Activated T-cell treated with anti-CD3 and anti-CD28 coated beads, Interleukin-2, amount 50 U/mL, for 4 hours (primary cell): ENCODE measurements at places on chromosomes 3 and 15.
A peak's percentile ranks its signal among the peaks of the same experiment; 100 is the strongest.

DNA sequence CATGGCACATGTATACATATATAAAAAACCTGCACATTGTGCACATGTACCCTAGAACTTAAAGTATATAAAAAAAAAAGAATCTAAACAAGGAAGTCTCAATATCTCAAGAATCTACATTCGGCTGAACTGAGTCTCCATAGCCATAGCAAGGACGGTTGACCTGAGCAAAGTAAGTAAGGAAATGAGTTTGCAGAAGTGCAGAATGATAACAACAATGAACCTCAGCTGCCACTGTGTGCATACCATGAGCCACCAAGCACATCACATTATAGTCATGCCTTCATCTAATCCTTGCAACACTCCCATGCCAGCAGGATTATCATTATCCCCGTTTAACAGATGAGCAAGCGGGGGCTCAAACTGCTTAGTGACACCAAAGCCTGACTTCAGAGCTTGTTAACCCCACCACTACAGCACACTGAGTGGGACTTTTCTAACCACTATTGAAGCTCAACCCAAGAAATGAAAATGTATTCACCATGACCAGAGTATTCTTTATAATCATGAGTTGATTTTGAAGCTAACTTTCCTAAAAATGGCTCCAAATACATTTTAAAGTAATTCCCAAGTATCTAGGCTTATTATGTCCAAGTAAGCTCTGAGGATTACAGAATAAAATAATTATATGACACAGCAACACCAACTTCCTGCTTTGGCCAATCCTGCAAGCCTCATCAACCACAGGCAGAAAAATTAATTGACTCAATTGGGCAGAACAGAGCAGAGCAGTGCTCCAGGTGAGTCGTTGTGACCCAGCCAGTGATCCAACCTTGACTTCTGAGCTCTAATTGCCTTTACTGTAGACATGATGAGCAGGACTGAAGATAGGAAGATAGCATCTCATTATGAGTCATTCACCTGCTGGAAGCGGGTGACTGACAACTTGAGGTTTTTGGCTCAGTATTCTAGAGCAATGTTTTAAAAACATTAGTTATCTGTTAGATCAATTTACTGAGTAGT is 47.3 kb upstream of the IL12A start:
- no peak for DNase-seq

GRCh38 chr3:138463724-138464490 is 29.5 kb downstream of the ESYT3 start:
- no peak for DNase-seq

DNA sequence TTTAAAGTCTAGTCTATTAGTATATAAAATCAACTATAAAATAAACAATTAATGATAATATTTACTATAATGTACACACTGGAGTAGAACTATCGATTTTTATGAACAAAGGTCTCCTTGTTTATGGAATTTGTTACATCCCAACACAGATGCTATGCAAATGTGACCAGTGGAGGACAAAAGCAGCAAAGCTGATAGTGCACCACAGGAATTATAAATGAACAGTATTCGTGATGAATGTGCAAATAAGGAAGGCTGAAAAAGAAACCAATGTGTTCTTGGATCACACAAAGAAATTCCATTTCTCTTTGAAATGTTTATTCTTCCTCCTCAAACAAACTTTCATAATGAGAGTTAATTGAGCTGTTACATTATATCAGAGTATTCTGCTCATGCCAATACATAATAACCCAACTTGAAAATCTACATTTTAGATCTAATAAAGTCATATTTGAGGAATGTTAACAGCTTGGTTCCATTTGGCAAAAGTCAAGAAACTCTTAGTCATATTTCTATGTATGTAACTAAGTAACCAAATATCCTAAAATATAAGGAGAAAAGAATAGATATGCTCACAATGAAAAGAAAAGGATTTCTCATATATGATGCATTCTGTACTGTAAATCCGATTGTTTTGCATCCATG is 79.3 kb downstream of the NEK10 start:
- DNase-seq: no peak

GRCh38 chr3:43707266-43707665 is 16.5 kb downstream of the ABHD5 start:
- no peak for DNase-seq

- DNase-seq: peak; percentile 93
Measured at GRCh38 chr3:101676216-101676764, 642 bp downstream of the ZBTB11 start.

DNA sequence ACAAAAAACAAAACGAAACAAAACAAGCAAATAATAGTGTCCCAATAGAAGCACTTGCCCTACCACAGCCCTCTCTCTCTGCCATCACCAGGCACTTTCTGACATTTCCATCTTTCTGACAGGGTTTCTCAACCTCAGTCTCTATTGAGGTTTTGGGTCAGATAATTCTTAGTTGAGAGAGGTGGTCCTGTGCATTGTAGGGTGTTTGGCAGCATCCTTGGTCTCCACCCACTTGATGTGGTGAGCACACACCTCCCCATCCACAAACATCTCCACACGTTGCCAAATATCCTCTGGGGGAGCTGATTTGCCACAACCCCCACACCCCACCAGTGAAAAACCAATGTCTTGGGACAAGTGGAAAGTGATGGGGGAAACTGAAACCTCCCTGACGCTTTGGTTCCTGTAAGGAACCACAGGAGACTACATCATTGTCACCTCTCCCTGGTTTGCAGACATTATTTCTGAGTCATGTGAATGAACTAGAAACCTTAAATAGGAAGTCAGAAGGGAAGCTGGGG is 733.7 kb upstream of the CFAP20DC start:
- DNase-seq: no peak

DNA sequence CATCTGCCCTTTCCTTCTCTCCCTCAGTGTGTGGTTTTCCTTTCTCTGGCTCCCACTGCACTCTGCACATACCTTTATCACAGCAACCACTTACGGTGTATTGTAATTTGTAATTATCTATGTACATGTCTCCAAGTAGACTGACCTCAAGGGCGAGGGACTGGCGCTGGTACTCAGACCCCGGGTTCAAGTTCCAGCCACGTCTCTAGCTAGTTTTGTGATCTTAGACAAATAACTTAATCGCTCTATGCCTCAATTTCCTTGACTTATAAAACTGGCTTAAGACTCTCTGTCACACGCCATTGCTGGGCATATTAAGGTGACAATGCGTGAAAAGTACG is 607 bp upstream of the SENP2 start:
- no peak for DNase-seq

- DNase-seq: no peak
Measured at GRCh38 chr3:174409086-174409743, 449.9 kb upstream of the NAALADL2 start.

DNA sequence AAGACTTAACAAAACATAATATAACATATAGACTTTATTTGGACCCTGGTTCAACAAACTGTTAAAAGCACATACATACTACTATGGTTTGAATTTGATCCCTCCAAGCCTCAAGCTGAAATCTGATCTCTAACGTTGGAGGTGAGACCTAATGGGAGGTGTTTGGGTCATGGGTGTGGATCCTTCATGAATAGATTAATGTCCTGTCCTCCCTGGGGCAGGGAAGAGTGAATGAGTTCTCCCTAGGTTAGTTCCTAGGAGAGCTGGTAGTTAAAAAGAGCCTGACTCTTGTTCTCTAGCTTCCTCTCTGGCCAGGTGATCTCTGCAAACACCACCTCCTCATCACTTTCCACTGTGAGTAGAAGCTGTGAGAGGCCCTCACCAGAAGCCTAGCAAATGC is 36.4 kb downstream of the CLASP2 start:
- no peak for DNase-seq

GRCh38 chr3:184771301-184772127 is 40.5 kb upstream of the VPS8 start:
- DNase-seq: no peak

DNA sequence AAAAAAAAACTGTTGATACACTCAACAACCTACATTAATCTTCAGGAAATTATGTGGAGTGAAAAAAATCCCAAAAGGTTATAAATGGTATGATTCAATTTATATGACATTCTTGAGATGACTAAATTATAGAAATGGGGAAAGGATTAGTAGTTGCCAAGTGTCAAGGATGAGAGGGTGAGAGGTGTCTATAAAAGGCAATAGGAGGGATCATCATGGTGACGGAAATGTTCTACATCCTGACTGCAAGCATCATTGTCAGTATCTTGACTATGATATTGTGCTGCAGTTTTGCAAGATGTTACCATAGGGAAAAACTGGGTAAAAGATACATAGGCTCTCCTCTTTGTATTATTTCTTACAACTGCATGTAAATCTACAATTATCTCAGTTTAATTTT is 125.6 kb downstream of the FRMD5 start:
- no peak for DNase-seq

GRCh38 chr15:48940508-48940907 is 23.2 kb downstream of the SHC4 start:
- DNase-seq: no peak

GRCh38 chr3:118544458-118544857 is 490.2 kb downstream of the IGSF11 start:
- no peak for DNase-seq

DNA sequence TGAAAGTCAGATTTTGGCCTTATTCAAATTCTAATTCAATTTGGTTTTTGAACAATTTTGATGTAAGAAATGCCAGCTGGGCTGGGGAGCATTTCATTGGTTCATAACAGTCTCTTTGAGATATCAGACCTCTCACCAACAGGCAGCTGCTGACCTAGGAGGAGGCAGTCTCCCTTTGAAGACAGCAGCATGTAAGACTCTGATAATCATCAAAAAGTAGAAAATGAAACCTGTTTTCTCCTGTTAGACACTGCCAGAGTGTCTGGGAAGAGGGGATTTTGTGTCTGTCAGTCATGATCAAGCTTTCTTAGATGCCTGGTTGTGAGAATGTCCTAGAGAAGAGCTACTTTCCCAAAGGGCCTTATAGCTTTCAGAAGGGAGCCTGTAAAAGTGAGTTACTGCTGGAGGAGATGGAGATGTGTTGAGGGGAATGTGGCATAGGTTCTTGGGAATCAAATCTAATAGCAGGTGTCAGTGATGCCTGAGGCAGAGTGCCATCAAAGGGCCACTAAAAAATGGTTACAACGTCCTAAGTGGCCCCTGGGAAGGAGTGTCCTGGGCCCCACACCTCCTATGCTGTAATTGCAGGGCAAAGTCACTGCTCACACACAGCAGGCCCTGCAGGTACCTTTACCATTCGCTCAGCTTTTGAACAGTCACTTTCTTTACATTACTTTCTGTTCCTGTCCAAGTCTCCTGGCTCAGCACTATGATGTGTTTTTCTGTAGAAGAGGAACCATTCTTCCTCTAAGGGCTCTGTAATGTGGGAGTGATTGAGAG is 43.1 kb downstream of the FSTL1 start:
- DNase-seq: no peak

- DNase-seq: peak; percentile 10
Measured at GRCh38 chr3:161372321-161373260, 1.3 kb upstream of the SPTSSB start.

DNA sequence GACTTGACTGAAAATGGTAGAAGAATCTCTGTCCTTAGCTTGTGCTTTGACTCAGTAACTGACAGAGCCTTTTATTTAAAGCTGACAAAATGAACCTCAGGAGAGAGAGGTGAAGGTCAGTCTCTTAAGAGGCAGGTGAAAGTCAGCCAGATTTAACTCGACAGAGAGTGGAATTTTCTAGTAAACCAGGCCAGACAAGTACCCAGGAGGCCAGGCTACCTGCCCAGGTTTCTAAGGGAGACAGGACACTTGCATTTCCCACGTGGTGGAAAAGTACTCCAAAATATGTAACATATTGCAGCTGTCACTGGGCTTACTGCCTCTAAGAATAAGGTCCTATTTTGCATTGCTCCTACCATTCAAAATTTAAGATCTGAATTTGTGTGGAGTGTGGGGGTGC is 167.9 kb downstream of the FMN1 start:
- no peak for DNase-seq

DNA sequence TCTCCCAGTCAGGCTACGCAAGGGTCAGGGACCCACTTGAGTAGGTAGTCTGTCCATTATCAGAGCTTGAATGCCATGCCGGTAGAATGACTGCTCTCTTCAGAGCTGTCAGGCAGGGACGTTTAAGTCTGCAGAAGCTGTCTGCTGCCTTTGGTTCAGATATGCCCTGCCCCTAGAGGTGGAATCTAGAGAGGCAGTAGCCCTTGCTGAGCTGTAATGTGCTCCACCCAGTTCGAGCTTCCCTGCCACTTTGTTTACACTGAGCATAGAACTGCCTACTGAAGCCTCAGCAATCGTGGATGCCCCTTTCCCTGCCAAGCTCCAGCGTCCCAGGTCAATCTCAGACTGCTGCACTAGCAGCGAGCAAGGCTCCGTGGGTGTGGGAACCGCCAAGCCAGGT is 57.5 kb upstream of the SETMAR start:
- no peak for DNase-seq

DNA sequence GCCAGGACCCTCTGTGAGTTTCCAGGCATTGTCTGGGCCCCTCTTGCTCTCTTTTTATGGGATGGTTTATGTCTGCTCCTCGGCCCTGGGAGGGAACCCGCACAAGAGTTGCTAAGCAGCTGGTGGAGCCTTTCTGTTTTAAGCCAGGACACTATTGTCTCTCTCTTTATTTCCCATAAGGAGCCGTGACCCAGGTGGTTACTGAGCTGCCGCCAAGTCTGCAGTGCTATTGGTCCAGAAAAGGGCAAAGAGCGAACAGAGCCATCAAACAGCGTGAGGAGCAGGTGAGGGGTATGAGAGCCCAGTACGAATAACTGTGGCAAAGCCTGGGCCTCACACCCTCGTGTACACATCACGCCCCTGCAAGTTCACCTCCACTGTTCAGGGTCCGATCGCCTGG is 280.2 kb downstream of the SHQ1 start:
- DNase-seq: no peak

- no peak for DNase-seq
Measured at GRCh38 chr15:44153352-44153751, 41.7 kb downstream of the FRMD5 start.

DNA sequence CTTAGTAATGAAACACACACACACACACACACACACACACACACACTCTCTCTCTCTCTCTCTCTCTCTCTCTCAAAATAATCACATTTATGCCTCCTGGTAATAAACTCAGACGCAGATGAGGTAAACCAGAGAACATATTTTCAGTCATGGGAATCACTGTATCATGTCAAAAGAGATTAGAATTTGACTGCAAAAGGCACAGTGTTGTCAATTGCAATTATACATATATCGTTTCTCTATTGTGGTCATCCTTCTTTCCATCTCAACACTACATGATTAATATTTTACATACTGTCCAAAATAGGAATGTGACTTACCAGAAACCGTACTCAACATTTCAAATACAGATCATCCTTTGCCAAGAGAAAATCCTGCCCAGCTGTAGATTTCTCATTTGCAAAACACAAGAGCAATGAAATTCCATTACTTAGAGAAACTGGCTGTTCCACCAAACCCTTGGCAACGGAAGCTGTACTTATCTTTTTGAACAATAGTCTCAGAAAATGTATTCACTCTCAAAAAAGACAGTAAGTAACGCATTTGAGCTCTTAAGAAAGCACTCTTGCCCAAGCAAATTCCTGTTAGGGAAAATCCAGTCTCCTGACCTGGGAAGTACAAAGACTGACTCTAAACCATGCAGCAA is 24.3 kb downstream of the PDZRN3 start:
- no peak for DNase-seq

DNA sequence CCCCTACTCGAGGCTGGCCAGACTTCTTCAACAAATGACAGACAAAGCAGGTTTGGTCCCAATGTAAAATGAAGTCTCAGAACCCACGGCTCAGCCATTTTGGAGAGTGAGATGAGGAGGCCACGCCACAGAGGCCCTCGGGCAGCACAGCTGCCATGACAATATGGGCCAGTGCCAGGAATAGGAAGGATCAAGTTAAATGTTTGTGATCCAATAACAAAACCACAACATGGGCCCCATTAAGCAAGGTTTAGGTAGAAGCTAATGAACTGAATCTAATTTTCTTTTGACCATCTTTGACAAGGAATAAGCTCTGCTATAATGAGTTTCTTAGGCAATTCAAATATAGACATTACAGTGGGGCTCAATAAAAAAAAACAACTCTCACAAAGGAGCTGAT is 52.6 kb downstream of the RFTN1 start:
- no peak for DNase-seq
